Activated CD8-positive, alpha-beta T cell treated with anti-CD3 and anti-CD28 coated beads, Interleukin-2, amount 10 ng/mL, durations not matched to agents 7 days and 5 days (primary cell): ENCODE measurements at places on chromosomes 3 and 15.

DNA sequence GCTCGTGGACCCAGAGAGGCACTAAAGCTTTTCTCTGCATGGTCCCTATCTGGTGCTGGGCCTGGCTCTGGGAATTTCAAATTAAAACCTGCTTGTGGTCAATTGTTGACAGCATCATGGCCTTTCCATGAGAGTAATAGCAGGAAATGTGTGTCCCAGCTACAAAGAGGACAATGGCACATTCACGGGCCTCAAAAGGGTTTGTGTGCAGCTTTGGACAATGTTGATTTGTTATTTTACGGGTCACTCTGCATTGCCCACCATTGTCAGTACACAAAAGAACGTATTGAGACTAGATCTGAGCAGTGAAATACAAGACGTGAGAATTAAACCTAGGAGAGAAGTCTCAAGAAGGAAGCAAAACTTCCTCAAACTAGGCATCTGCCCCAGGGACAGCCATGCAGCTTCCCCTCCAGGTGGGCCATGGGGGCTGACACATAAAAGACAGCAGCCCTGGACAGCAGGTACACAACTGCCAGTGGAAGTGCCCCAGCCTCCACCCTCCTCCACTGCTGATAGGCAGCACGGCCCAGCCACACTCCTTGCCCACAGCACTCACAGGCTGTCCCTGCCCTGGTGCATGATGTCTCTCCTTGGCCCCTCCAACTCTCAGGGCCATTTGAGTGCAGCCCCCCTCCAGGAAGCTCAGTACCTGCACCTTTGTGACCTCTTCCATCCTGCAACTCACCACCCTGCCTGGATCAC is 15.9 kb upstream of the LTF start:
- DNase-seq = no peak

- no peak for DNase-seq
Measured at GRCh38 chr15:65833501-65834205, 35.6 kb upstream of the RAB11A start.

DNA sequence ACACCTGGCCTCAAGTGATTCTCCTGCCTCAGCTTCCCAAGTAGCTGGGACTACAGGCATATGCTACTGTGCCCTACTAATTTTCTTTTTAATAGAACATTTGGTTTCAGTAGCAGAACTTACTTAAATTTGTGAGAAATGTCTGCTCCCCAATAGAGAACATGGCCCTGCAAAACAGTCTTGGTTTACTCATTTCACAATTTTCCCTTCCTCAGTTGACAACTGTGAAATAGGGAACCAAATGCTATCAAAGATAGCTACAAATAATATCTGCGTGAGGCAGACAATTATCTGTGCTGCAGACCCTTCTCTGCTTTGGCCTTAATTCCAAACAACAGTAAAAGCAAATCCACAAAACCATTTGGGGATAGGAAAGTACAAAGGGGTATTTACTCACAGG is 22.6 kb downstream of the METTL6 start:
- no peak for DNase-seq

- no peak for DNase-seq
Measured at GRCh38 chr3:24539699-24540098, 45.0 kb upstream of the THRB start.

- no peak for DNase-seq
Measured at GRCh38 chr3:179949869-179950268, 86.9 kb downstream of the PEX5L start.
